ENCODE measurements at places on chromosomes 16 and 17.

DNA sequence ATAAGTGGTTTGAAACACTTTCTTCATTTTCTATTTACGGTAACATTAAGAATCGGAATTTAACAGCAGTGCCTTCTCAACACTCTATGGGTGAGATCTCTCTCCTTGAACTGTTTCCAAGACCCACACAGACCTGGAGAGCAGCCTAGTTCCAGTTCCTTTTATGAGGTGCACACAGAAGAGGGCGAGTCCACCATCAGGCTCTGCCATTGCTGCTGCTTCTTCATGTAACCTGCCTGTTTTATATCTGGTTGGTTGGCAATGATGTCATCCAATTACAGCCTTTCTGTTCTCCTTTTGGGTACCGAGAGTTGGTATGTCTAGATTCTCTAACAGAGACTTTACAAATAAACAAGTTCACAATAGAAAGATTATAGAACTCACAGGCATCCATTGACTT, 225.7 kb downstream of the UTP18 start:
- DNase-seq, result no peak

- DNase-seq, result no peak
Observed at GRCh38 chr17:69916761-69917160, 158.3 kb upstream of the KCNJ16 start.

GRCh38 chr16:21189311-21189710, 22.1 kb downstream of the ZP2 start:
- no peak for DNase-seq

GRCh38 chr16:53257001-53257400, 177.3 kb upstream of the RBL2 start:
- DNase-seq, result no peak

- DNase-seq, result peak; percentile 71
Observed at GRCh38 chr17:36888236-36888951, 48.9 kb upstream of the LHX1 start.

GRCh38 chr17:9937901-9938300, 32.8 kb upstream of the RCVRN start:
- DNase-seq, result no peak

DNA sequence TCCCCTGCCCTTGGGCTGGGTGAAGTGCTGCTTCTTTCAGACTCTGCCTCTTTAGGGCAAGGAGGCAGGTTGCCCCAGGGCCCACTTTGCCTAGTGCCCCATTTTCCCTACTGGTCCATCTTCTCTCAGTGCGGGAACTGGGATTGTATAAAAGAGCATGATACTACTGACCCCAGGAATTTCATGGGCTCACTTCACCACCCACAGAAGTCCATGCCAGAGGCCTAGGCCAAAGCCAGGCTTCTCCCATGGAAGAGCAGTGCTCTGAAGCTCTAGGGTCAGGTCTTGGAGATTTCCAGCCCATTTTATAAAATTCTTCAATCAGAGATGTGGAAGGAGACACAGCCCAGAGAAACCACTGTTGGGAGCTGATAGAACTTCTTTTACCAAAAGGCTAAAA, 5.7 kb downstream of the CACNG1 start:
- DNase-seq, result no peak

DNA sequence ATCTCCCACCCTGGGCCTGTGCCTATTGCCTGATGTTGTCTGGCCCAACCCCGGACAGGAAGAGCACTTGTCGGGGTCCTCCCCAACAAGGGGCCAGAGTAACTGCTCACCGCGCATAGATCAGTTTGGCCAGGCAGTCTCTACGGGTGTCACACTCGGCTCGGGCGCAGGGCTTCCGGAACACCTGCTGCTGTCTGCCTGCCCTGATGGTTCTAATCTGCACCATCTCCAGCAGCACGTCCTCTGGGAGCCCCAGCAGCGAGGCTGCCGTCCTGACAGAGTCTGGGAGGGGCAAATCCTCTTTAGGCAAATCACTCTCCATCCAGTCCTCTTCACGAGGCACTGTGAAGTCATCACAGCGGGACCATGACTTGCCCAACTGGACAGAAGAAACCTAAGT, 24.0 kb downstream of the MYO19 start:
- no peak for DNase-seq
